Activated CD4-positive, alpha-beta memory T cell treated with anti-CD3 and anti-CD28 coated beads, Interleukin-2, amount 10 ng/mL, durations not matched to agents 7 days and 5 days (primary cell): ENCODE measurements at places on chromosomes 2 and 18. TPM values are rescaled to one million over a fixed set of nuclear protein-coding genes. Genes with fewer than 3 reads are reported as not detected.

GAL3ST2 gene
- 0.58 TPM for total RNA-seq

FER1L5 gene
- total RNA-seq = not detected

DOK6 gene
- total RNA-seq = not detected

CTAGE1 gene
- not detected for total RNA-seq

PASK gene
- total RNA-seq = 58.1 TPM

DNA sequence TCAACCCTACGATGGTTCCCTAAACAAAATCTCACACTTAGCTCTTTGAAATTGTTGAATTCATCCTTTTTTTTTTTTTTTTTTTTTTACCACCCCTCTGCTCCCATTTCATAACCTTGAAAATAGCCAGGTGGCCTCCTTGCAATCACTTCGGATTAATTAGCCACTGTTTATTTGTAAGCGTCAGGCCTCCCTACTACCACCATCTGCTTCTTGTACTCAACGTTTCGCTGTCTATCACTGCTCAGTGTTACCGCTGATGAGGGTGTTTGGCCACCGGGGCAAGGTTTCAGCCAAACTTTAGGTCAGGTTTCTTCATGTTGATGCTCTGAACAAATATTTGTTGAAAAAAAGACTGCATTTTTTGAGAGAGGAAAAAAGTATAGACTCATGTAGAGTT lies 183.2 kb downstream of the EPHA4 start:
- no peak for DNase-seq

DNA sequence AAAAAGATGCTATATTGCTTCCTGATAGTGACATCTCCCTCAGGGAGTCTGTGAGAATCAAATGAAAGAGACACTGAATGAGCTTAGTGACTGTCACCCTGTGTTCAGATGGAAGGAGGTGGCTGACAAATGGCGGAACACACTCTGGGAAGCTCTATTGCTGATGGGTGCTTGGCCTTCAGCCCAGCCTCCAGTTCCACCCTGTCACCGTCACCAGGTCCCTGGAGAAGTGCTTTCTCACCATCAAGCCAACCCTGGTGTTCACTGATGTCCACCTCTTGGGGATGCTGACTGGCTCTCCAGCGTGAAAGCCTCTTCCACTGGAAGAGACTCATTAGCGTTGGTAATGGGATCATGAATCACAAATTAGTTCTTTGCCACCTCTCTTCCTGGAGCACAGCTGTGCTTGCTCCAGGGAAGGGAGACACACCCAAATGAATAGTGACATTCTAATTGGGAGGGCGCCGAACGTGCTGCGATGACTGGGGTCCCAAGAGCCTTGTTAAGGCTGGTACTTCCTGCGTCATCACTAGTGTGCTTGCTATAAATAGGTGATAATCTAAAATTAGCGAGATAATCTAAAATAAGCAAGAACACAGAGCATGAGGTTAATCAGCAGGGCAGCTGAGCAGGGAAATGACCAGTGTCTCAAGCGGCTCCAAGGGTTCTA lies 154.0 kb downstream of the CLIP4 start:
- DNase-seq = no peak

DNA sequence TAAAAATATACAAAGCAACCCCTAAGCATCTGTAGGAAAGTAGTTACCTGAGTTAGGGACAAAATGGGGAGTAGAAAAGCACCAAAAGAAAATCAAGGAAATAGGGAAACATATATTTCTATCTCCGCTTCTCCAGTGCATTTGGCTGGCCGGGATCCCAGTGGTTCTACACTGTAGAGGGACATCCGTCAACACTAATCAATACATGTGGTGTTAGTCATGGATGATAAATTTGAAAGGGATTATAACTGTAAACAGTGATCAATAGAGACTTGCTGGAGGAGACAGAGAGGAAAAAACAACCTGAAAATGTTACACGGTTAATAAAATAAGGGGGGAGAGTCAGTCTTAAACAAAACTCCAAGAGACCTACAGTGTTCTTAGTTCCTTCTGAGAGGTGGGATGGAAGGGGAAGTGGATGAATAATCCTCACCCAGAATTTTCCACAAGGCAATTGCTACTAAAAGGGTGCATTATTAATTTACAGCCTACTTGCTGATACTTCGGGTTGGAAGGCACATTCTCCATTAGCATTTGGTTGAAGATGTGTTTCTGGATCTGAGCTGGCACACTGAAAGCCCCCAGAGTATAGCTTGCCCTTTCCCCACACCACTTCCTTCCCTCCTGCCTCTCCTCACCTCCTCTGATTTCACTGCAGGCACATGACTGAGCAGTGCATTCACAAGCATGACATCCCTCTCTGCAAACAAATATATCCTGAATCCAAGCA lies 530.0 kb downstream of the BCL11A start:
- no peak for DNase-seq

DNA sequence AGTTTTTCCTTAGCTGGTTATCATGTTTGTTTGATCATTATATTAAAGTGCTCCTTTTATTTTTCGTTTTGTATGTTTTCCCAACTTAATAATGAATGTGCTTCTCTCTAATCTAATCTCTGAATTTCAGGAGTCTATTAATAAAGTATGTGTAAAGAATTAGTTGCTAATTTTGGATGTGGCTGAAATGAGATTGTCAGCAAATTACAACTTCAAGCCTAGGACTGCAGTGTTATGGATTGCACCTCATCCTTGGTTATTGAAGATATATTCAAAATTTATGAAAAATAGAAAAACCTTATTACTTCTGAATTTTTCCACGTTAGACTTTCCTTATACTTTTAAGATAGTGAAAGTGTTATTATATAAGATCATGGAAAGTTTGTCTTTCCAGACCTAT lies 227.7 kb downstream of the NEDD4L start:
- no peak for DNase-seq

- no peak for DNase-seq
Measured at GRCh38 chr2:71563872-71564271, 110.5 kb downstream of the DYSF start.

- DNase-seq = no peak
Measured at GRCh38 chr18:28455971-28456370, 279.0 kb upstream of the CDH2 start.

GRCh38 chr2:75790121-75790813 lies 79.6 kb upstream of the GCFC2 start:
- DNase-seq = no peak

DNA sequence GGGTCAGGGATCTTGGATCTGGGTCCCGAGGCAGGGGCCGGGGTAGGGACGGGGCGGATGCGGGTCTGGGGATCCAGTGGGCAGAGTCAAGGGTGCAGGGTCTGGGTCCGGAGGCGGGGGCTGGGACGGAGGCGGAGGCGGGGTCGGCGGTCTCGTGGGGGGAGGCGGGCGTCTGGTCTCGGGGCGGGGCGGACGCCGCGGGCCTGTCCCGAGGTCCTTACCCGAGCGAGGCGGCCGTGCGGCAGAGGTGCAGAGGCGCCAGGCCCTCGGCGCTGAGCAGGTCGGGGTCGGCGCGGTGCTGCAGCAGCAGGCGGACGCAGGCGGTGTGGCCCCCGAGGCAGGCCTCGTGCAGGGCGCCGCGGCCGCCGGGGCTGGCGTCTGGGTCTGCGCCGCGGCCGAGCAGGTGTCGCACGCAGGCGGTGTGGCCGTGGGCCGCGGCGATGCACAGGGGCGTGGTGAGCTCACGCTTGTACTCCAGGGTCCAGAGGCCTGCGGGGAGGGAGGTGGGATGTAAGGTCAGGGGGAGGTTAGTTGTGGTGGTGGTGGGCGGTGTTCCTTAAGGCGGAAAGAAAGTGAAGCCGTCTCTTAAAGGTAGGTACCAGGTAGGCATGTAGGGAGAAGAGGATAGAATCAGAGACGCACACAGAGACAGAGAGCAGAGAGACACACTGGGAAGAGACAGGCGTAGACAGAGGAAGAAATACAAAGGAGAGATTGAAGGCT lies 26.6 kb downstream of the ASB18 start:
- DNase-seq = no peak

- DNase-seq = no peak
Measured at GRCh38 chr2:24402242-24403097, 42.1 kb upstream of the ITSN2 start.

- no peak for DNase-seq
Measured at GRCh38 chr2:232349546-232349945, 29.0 kb upstream of the ALPP start.
